Activated B cell treated with CpG ODN at 0.5 μM for 24 hours (primary cell): ENCODE measurements at places on chromosomes 1 and 21. TPM values are rescaled to one million over a fixed set of nuclear protein-coding genes. Genes with fewer than 3 reads are reported as not detected.

DNA sequence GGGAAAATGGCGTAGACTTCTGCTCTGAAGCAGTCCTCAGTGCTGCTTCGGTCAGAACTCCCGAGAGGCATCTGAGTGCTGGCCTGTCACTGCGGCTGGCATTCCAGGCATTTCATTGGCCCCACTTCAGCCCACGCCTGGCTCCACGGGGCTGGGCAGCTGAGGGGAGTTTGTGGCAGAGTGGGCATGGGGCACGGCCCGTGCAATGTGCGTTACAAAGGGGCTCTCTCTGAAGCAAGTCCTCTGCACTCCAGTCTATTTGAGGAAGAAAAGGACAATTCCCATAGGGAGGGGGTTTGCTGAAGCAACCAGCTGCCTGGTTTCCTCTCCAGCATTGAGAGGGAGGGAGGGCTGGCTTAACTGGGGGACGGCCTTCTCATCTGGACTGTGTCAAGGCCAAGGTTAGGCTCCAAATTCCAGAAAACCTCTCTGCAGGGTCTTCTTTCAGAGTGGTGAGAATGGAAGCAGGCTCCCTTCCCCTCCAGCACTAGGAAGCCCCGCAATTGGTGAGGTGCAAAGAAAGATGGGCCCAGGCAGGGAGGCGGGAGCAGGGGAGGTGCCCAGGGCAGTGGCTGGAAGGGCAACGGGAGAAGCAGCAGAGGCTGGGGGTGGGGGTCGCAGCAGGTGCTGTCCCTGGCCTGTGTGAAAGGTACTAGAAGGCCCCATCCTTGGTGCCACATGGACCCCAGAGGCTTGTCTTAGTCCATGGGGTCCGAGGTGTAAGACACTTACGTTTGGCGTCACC, 21.1 kb upstream of the GPR157 start:
- no peak for DNase-seq

- no peak for DNase-seq
These were observed 127.9 kb downstream of the ZNF326 start for GRCh38 chr1:90122654-90123340.

DNA sequence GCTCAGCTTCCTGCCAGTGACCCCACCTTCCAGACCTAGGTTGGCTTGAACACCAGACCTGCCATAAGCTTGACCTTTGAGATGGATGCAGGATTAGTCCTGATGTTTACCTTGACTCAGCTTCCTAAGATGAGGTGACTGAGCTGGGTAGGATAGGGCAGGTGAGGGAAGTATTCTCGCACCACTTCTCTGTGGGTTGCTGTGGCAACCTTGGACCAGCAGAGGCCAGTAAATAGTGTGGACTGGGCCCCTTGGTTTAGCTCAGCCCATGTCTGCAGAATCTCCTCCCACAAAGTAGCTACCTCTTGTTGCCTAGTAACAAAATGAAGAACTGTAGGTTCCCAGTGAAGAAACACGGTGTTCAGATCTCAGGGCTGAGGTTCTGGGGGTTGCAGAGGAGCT, 8.4 kb downstream of the RPS6KA1 start:
- DNase-seq: no peak

Gene TMPRSS2
- not detected in 2 replicates for total RNA-seq

DNA sequence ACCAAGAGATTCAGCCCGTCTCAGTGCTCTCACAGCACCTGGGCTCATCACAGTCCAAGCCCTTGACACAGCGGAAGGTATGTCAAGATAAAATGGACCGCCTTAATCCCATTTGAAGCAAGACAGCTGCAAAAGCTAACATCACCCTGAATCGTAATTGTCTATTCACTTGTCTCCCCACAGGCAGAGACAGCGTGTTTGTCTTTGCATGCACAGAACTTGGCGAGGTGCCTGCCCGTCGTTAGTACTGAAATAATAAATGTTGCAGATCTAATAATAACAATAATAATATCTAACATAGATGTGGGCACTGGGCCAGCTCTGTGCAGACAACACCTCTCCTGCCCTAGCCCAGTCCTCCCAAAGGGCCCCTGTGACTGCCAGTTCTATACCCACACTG, 271.7 kb downstream of the NPHP4 start:
- no peak for DNase-seq

Gene SPATA1
- 4.6 and 4.7 TPM in 2 replicates for total RNA-seq

Gene MYOG
- total RNA-seq: not detected in 2 replicates

DNA sequence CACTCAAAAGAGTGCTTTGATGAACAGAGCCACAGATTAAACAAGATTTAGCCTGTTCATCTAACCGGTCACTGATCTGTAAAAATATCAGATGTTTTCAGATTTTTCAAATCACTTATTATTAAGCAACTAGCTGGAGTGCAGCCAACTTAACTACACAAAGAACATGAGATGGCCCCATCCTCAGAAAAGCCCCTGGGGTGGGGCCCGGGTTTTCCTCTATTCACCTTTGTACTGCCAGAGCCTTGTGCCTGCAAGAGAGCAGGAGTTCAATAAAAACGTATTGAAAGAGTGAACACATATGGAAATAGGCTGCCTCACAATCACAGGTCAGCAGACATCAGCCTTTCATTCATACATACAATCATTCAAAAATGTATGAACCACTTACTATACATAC, 516.1 kb downstream of the OMA1 start:
- no peak for DNase-seq

- no peak for DNase-seq
These were observed 36.7 kb downstream of the FH start for GRCh38 chr1:241482761-241483250.

GRCh38 chr1:98881901-98882300, 122.8 kb downstream of the PLPPR5 start:
- no peak for DNase-seq

DNA sequence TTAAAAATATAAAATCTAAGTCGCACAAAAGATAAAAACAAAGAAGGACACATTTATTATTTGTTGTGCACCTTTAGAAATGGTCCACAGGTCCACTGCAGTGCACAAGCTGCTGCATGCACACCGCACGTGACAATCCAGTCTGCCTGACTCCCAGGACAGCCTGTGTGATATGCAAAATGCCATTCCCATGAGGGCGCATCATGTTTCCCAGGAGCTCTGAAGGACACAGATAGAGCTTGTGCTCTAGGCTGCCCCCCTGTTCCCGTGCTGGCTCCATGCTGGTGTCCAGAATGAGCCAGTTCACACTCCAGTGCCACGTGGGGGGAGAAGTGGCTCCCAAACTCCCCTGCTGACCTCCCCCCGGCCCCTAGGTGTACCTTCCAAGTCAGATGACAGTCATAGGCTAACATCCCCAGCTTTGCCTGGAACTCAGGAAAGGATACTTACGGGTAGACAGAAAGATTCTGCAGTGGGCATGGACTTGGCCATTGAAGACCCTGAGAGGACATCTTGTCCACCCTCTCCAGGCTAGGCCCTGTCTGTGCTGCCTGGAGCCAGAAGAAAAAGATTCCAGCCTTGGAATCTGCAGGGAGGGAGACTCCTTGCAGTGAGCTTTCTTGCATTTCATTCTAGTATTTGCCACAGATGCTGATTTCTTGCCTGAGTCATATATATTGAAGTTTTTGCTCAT, 26.3 kb downstream of the RAB7B start:
- no peak for DNase-seq

Gene RNU1-3
- total RNA-seq: 3,526 and 4,195 TPM in 2 replicates
